ENCODE measurements at places on chromosomes 6 and 20. TPM values are rescaled to one million over a fixed set of nuclear protein-coding genes. Genes with fewer than 3 reads are reported as not detected.

VSX1 gene
- not detected for total RNA-seq

TMEM244 gene
- not detected for total RNA-seq

SDC4 gene
- 28.9 TPM for total RNA-seq

DNMT3B gene
- 2.4 TPM for total RNA-seq

PRR3 gene
- 8.5 TPM for total RNA-seq

TSPYL4 gene
- 17.0 TPM for total RNA-seq

MLN gene
- not detected for total RNA-seq

PLA2G7 gene
- 2.7 TPM for total RNA-seq

CST8 gene
- total RNA-seq, result not detected

FAM120B gene
- 30.3 TPM for total RNA-seq

SLC4A11 gene
- 0.37 TPM for total RNA-seq

GSTA2 gene
- not detected for total RNA-seq

BFSP1 gene
- total RNA-seq, result 3.3 TPM

SMOC2 gene
- total RNA-seq, result 61.1 TPM

ZBTB12 gene
- total RNA-seq, result 4.8 TPM

EYA4 gene
- total RNA-seq, result 20.9 TPM

OPN5 gene
- total RNA-seq, result 0.05 TPM

RAD21L1 gene
- not detected for total RNA-seq

PAX1 gene
- total RNA-seq, result not detected

All from urinary bladder (tissue), 4 donors.